Mammary epithelial cell (primary cell): ENCODE measurements at places on chromosomes 5 and 9. TPM values are rescaled to one million over a fixed set of nuclear protein-coding genes. Genes with fewer than 3 reads are reported as not detected.

DNA sequence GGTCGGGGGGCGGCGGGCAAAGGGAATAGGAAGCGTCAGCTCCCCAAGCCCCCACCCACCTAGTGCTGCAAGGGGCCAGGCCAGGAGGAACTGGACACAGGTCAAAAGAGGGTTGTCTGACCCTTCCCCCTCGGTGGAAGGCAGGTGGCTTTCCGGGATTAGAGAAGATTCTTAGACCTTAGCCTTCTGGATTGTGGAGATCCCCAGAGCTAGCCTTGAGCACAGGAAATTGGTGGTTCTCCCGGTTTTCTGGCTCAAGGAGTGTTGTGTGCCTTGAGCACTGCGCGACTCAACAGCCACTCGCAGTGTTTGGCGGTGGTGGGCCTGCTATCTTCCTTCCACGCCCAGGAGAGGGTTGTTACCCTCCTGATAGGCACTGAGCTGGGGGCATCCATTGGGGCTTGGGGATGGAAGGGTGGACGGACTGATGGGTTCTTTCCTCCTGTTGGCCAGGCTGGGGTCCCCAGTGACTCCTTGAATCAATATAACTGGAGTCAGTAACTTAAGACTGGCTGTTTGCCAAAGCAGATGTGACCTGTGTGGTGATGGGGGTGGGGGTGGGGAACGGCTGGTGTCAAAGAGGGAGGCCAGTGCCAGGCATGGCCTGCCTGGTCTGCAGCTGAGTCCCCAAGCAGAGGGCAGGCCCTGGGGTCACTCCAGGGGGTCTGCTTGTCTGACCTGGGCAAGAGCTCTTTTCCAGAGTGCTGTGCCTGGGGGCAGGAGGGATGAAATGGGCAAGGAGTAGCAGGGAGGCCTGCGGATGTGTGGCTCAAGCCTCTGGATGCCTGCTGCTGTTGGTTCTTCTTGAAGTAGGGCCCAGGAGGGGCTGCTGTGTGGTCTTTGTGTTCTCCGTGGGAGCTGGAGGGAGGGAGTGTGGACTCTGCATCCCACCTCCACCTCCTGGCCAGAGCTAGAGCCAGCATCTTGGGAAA lies 2.1 kb downstream of the FGF18 start:
- DNase-seq: no peak

GRCh38 chr5:131297886-131298285 lies 34.0 kb downstream of the CDC42SE2 start:
- no peak for DNase-seq

GRCh38 chr9:121344184-121344583 lies 25.9 kb downstream of the STOM start:
- DNase-seq: no peak

- no peak for DNase-seq
Measured at GRCh38 chr9:27408001-27408400, 111.1 kb upstream of the EQTN start.

DNA sequence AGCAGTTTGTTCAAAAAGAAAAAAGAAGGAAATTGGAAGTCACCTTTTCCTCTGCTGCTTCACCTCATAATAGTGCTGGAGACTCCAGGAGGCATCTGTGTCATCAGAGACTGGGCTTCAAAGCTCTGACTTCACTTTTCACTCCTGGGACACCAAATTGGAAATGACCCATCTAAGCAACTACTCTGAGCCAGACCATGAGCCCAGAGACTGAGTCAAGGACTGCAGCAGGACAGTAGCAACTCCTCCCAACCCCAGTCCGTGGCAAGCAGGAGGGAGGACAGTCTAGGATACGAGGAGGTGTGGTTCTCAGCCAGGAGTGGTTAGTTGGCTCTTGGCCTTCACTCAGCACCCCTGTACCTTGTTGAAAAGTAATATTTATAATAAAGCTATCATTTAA lies 131.5 kb downstream of the INSYN2B start:
- no peak for DNase-seq

ORM2 gene
- not detected for total RNA-seq

GRCh38 chr5:111863801-111864200 lies 106.8 kb upstream of the NREP start:
- DNase-seq: no peak

ASS1 gene
- total RNA-seq: 58.7 and 58.8 TPM in 2 replicates
